ENCODE measurements at places on chromosomes 16 and 17.
A peak's percentile ranks its signal among the peaks of the same experiment; 100 is the strongest.

DNA sequence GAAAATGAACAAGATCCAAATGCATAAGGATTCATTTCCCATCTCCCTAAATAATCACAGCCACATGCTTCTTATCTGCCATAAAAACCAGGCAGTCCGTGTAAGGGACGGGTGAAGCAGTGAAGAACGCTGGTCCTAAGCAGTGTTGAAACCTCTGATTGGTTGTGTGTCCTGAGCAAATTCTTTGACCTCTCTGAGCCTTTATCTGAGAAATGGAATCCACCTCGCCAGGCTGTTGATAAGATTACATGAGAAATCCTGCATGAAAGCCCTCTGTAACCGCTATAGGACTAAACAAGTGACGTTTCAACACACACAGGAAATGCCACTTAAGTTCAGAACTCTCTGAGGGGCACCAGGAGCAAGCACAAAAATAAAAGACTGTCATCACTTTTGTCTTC lies 26.8 kb downstream of the GAS7 start:
- no peak for DNase-seq

DNA sequence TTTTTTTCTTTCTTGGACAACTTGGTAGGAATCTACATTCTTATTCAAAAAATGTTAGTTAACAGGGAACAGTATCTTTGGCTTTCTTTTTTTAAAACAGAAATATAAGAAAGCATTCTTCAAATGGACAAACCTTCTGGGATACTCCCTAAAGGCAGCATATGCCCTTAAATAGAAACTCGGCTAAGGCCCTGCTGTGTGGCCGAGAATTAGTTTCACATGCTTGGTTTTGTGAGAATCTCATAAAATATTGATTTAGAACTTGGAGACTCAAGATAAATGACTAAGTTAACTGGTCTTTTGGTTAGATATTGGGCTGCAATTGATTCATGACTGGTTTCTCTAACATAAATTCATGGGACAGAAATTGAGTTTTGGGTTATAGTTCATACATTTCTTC lies 359.9 kb upstream of the XYLT1 start:
- DNase-seq: no peak

GRCh38 chr17:65509032-65509431 lies 52.4 kb downstream of the AXIN2 start:
- no peak for DNase-seq

GRCh38 chr17:14352136-14352535 lies 51.3 kb downstream of the HS3ST3B1 start:
- DNase-seq: no peak

- DNase-seq: no peak
Measured at GRCh38 chr17:8285270-8286181, 2.9 kb upstream of the RANGRF start.

- DNase-seq: no peak
Measured at GRCh38 chr16:57575468-57576277, 33.2 kb downstream of the ADGRG5 start.

GRCh38 chr17:47789611-47790561 lies 31.7 kb downstream of the OSBPL7 start:
- no peak for DNase-seq

GRCh38 chr17:13525876-13526275 lies 75.9 kb downstream of the HS3ST3A1 start:
- no peak for DNase-seq

DNA sequence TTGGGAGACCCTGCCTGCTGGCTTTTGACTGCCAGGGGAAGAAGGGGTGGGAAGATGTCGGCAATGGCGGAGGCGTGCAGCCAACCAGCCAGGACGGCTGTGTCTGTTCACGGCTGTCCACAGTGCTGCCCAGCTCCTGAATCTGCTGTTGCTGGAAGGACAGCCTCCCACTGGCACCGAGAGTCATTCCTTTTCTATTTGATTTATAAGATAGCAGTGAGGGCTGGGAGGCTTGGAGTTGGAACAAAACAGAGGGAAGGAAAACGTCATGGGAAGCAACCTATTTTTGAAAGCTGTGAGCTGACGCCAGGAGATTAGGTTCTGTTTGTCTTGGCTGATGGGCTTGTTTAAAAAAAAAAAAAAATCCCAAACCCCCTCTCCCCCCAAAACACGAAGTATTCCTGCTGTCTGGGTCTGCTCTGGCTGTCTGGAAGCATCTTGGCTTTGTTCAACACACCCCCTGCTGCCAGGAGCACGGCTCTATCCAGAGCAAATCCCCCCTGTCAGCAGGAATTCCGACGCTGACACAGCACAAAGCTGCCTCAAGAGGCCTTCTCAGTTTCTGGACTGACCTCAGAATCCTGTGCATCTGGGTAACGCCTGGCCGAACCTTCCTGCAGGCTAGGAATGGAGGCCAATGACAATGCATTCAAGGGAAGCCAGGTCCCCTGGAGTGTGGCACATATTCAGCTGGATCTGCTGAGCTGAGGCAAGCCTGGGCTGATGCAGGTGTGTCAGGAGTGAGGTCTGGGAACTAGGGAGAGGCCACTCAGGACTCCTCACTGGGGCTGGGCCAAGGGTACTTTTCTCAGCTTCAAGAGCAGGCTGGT lies 41.0 kb upstream of the SREBF1 start:
- no peak for DNase-seq

DNA sequence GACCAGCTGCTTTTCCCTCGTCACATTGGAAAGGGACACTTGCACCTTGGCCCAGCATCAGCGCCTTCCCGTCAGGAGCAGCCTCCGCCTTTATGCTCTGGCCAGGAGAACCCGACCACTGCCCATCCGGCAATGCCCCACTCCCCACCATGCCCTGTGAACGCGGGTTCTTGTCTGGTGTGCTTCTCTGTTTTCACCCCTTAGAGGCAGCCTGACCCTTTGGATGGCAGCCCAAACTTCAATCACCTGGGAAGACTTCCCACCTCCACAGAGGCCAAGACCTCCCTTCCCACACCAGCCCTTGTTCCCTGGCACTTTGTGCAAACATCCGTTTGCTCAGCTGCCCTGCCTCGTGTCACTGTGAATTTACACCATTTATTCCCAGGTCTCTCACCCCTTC lies 87.0 kb downstream of the DNAH17 start:
- no peak for DNase-seq

DNA sequence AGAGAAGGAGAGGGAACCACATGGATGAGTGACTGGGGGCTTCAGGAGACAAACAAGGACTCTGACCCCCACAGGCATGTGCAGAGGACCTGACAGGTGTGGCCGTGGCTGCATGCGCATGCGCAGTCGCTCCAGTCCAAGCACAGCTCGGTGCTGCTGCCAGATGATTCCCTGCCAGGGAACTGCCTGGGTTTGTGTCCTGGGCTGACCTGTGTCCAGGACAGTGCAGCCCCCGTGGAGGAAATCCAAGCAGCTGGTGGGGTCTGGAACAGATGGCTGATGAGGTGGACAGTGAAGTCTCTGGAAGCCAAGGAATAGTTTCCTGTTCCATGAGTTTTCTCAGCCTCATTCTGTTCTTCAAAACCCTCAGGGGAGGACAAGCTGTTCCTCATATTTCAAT lies 27.3 kb downstream of the LASP1 start:
- no peak for DNase-seq

- no peak for DNase-seq
Measured at GRCh38 chr16:86736502-86736901, 158.2 kb downstream of the FOXL1 start.

- no peak for DNase-seq
Measured at GRCh38 chr17:73389411-73389810, 77.6 kb upstream of the CDC42EP4 start.

GRCh38 chr16:22977294-22977697 lies 163.3 kb downstream of the HS3ST2 start:
- no peak for DNase-seq

DNA sequence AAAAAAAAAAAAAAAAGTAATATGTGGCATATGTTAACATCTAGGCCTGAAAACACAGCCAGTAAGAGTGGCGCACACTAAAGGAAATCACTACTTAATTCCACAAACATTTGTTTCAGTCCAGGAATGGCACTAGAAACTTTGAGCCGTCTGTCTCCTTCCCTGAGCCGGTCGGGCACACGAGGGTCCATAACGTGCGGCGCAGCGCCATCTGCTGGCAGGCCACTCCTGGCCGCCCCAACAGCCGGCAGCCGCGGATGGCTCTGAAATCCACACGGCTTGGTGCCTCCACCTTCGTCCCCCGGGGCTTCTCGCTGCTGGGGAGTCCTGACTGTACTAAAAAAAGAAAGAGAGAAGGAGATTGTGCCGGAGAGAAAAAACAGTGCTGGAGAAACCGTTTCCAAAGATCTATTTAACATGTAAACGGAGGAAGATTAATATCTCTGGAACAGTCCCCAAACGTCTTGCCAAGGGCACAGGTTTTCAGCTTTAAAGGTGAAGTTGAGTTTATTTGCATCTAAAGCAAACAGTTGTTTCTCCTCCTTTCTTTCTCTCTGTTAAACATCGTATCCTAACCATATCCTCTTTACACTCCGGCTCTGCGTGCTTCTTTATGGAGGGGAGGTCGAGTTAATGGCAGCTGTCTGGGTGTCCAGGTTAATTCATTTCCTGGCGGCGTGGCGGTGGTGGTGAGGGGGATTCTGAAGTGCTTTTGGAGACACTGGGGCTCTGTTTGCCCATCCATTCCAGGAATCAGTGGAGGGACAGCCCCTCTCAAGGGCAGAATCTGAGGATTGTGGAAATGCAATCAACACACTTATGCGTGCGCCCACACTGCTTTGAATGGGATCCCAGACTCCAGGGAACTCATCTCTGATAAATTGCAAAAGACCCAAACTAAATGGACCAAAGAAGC lies 611.3 kb upstream of the SALL1 start:
- DNase-seq: peak; percentile 10
